ENCODE measurements at places on chromosomes 5 and 9. TPM values are rescaled to one million over a fixed set of nuclear protein-coding genes. Genes with fewer than 3 reads are reported as not detected.

- H3K27ac ChIP-seq = no peak overlapping the region
- no peaks in the 10 kb centered on the region for H3K4me1 ChIP-seq
- no peaks in the 10 kb centered on the region for H3K27me3 ChIP-seq
- DNase-seq = no peak
Observed at GRCh38 chr9:85452841-85453240, 288.9 kb downstream of the AGTPBP1 start.

DNA sequence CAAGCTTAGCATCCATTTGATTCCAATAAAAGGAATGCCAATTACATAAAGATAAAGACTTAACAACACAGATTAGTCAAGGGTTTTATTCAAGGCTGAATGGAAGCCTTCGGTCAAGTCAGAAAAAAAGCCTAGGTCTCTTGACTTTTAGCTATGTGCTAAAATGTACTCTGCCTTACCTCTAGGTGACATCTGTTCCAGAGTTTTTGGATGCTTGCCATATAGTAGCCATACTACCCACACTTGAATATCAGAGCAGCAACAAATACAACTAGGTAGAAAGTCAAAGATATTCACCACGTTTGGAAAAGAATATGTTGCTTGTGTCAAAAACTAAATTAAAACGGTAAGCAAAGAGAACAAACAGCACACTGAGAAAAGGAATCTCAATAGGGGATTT is 484.7 kb downstream of the ELAVL2 start:
- no peak overlapping the region for H3K4me3 ChIP-seq
- H3K27me3 ChIP-seq = no peaks in the 10 kb centered on the region
- no peak for DNase-seq
- H3K4me1 ChIP-seq = no peaks in the 10 kb centered on the region

DNA sequence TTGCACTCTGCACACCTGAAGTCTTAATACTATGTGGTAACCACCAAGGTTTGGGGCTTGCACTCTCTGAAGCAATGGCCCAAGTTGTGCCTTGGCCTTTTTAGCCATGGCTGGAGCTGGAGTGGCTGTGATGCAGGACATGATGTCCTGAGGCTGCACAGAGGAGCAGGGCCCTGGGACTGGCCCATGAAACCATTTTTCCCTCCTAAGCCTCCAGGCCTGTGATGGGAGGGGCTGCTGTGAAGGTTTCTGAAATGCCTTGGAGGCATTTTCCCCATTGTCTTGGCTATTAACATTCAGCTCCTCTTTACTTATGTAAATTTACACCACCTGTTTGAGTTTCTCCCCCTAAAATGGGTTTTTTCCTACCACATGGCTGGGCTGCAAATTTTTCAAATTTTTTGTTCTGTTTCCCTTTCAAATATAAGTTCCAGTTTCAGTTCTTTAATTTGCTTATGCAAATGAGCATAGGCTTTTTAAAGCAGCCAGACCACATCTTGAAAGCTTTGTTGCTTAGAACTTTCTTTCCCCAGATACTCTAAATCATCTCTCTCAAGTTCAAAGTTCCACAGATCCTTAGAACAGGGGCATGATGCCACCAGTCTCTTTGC is 237.4 kb upstream of the DMAC1 start:
- no peaks in the 10 kb centered on the region for H3K36me3 ChIP-seq
- DNase-seq = no peak
- H3K4me3 ChIP-seq = no peak overlapping the region
- no peaks in the 10 kb centered on the region for H3K4me1 ChIP-seq
- H3K27me3 ChIP-seq = no peaks in the 10 kb centered on the region

GRCh38 chr9:6367128-6367890 is 39.1 kb downstream of the TPD52L3 start:
- H3K27ac ChIP-seq = no peak overlapping the region
- no peak for DNase-seq
- H3K36me3 ChIP-seq = no peaks in the 10 kb centered on the region
- no peaks in the 10 kb centered on the region for H3K27me3 ChIP-seq

GRCh38 chr5:11791792-11792191 is 112.5 kb downstream of the CTNND2 start:
- no peak for DNase-seq
- H3K27me3 ChIP-seq = no peaks in the 10 kb centered on the region
- no peak overlapping the region for H3K4me3 ChIP-seq
- no peak overlapping the region for H3K27ac ChIP-seq
- H3K4me1 ChIP-seq = no peaks in the 10 kb centered on the region

LRRC70 gene
- 1.1 TPM for total RNA-seq

TRPM3 gene
- total RNA-seq = 0.28 TPM

CAMSAP1 gene
- 25.3 TPM for total RNA-seq

GABRP gene
- total RNA-seq = 1.2 TPM

ADAMTS13 gene
- total RNA-seq = 6.6 TPM

GBGT1 gene
- total RNA-seq = 49.5 TPM

All from Peyer's patch (tissue), 4 donors.